ENCODE measurements at places on chromosomes 3 and 15.

GRCh38 chr3:128863560-128863959 is 15.9 kb upstream of the ACAD9 start:
- DNase-seq, result no peak

DNA sequence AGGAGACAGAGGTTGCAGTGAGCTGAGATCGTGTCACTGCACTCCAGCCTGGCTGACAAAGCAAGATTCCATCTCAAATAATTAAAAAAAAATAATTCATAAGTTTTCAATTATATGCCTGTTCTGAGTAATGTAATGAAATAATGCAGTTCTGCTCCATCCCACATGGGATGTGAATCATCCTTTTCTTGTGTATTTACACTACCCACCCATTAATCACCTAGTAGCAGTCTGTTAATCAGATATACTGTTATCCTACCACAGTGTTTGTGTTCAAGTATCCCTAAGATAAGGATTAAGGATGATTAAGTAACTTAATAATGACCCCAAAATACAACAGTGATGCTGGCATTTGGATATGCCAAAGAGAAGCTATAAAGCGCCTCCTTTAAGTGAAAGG is 38.8 kb downstream of the PIGB start:
- DNase-seq, result no peak

DNA sequence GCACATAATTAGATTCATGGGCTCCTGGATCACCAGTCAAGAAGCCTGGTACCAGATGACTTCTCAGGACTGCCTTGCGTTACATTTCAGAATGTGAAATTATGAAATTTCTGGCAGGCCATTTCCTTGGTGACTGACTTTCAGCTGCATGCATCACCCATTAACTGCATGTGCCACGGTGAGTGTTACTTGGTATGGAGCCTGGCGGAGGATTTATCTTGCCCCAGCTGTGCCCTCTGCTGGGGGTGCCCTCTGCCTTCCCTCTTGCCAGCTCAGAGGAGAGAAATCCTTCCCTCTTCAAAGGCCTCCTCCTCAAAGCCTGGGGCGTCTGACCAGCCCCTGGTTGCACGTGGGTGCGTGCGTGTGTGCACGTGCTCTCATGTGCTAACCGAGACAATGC is 57.7 kb upstream of the CTSH start:
- DNase-seq, result no peak

- DNase-seq, result no peak
Observed at GRCh38 chr15:98445315-98445714, 203.0 kb upstream of the IGF1R start.

DNA sequence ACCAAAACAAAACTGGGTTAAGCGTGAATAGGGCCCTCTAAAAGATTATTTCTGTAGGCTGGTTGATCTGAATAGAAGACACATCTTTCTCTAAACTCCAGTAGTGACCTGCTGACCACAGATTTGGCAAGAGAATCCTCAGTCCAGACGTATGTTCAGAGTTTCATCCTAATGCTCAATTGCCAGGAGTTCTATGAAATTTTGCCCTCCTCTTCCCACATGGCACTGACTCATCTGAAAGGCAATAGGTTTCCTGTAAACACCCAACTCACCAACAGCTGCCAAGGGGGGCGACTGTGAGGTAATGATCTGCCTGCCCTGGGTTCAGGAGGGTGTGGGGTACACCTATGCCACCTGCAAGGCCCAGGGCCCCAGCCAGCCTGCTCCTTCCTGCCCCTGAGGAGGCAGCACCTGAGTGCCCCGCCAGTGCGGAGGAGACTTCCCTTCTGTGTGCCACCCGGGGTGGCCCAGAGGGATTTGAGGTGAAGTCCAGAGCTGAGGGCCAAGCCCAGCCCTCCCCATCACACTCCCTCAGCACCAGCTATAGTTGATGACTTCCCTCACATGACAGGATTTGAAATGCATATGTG is 8.4 kb upstream of the PLA2G4D start:
- DNase-seq, result no peak

GRCh38 chr15:40146037-40146436 is 14.8 kb upstream of the BUB1B start:
- no peak for DNase-seq

DNA sequence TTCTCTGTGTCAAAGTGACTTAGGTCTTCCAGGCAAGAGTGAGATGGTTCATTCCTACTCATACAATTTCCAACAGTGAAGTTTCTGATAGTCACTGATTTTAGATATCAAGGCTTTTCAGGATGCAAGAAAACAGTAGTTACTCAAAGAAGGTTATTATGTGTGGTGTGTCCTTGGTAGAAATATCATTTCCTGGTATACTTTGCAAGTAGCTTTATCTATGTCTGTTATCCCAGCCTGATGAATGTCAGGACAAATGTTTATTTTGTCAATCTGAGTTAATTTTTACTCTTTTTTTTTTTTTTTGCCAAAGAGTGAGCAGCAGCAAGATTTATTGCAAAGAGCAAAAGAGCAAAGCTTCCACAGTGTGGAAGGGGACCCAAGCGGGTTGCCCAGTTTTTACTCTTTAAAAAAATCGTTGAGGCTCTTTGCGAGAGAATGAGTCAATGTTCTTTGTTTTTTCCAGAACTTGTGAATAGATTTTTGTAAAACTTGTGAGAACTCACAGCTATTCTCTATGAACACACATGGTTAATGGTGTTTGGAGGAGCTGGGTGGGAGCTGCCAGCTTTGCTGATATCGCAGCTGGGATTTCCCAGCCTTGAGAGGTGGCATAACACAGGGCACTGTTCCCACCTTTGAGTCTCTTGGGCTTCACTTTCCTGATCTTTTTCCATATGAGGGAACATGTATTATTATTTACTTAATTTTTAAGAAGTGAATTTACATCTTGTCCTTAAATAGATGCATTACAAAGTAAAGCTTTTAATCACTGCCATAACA is 51.9 kb downstream of the SV2B start:
- DNase-seq, result no peak

- no peak for DNase-seq
Observed at GRCh38 chr15:93300796-93301195, 211.8 kb upstream of the RGMA start.

DNA sequence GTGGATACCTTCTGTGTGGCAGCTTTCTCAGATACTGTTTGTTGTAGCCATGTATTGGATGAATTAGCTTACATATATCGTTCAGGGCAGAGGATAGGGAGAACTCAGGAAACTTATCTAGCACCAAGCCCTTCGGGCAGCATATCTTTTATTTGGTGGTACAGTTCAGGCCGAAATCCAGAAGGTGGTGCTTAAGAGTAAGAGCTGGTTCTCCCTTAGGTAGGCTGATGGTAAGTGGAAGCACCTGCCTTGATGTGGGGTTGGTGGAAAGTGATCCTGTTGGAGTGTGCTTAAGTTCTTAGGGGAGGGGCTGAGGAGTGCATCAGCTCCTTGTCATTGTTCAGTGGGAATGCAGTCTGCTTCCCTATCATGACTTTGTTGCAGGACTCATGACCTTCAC is 187.5 kb downstream of the DOCK3 start:
- DNase-seq, result no peak
